RKO (cell line): ENCODE measurements at places on chromosomes 16 and 17.
A peak's percentile ranks its signal among the peaks of the same experiment; 100 is the strongest.

DNA sequence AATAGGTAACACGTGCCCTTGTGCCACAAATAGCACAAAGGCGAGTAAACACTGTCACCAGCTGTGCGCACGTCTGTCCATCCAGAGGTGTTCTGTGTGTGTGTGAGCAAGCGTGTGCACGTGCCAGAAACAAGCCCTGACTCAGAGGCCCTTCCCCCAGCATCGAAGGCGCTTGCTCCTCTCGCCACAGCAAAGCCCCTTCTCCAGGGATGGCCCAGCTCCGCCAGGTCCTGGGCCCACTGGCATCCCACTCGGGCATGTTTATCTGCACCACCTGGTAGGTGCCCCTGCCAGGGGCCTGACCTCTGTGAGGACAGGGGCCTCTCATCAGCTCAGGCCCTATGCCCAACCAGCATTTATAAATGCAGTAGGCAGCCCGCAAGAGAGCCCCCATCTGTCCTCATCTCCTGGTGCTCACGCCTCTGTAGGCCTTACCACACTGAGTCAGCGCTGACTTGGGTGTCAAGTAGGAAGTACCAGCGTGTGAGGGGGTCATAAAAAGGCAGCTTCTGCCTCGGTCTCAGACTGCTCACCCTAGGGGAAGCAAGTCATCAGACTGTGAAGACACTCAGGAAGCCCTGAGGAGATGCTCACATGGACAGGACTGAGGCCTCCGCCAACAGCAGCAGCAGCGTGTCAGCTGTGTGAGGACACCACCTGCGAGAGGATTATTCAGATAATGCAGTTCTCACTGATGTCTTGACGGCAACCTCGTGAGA, 10.8 kb downstream of the TMEM235 start:
- DNase-seq = no peak

GRCh38 chr16:70468776-70469525, 14.6 kb downstream of the FCSK start:
- no peak for DNase-seq

- no peak for DNase-seq
Observed at GRCh38 chr16:50666658-50667496, 14.2 kb downstream of the SNX20 start.

DNA sequence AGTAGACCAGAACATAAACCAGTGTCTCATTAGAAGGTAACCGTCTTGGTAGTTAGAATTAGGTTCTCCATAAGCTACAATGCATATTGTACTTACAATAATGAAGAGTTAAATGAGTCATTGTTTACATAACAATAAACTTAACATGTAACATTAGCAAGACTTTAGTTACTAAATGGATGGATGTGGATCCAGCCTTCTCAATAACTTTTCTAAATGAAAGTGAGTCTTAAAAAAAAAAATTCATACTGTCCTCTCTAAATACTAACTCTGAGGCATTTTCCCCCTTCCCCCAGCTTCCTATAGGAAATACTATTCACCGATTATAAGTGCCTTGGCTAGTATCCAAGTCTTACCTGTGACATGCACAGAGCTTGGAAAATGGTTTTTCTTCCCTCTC, 155.3 kb downstream of the CYB561 start:
- DNase-seq = no peak

DNA sequence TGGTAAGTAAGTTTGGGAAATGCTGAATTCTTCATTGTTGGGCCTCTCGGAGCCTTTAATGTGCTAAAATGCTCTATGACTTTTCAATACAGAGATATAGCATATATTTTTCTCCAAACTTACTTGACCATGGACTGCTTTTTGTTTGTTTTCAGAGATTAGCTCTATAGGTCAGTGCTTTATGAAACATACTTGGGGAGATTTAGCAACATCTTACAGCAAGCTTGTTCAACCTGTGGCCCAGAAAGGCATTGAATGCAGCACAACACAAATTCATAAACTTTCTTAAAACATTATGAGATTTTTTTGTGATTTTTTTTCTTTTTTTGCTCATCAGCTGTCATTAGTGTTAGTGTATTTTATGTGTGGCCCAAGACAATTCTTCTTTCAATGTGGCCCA, 1.0 kb upstream of the KRTAP3-1 start:
- DNase-seq = no peak

- no peak for DNase-seq
Observed at GRCh38 chr17:76701471-76701967, 9.2 kb downstream of the MXRA7 start.

DNA sequence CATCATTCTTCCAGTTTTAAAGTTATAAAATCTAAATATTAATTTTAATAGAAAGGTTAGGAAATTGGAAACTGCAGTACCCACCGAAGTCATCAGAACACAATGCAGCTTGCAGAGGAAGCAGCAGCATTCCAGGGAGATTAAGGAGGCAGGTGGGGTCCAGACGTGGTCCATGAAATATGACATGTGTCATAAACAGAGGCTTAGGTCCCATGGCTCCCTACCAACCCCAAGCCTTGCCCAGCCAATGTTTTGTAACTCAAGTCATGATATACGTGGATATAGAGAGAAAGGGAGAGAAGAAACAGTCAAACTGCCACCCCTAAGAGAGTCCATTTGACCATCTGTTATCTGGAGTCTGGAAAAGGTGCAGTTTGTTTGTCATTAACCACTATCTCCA, 670.0 kb downstream of the TOX3 start:
- DNase-seq = no peak

- no peak for DNase-seq
Observed at GRCh38 chr16:10938796-10939648, 3.2 kb downstream of the DEXI start.

- no peak for DNase-seq
Observed at GRCh38 chr17:69573396-69573795, 158.9 kb downstream of the MAP2K6 start.

- DNase-seq = no peak
Observed at GRCh38 chr16:64469351-64469750, 652.5 kb downstream of the CDH11 start.

- no peak for DNase-seq
Observed at GRCh38 chr17:64158831-64159590, 29.1 kb upstream of the ERN1 start.

- no peak for DNase-seq
Observed at GRCh38 chr17:29042679-29043538, at the start of gene PIPOX. PIPOX (plus strand) TSS chr17:29043141; CDS start chr17:29043226, 85 bp downstream.

GRCh38 chr16:83258366-83258928, 549.3 kb upstream of the HSBP1 start:
- DNase-seq = no peak

DNA sequence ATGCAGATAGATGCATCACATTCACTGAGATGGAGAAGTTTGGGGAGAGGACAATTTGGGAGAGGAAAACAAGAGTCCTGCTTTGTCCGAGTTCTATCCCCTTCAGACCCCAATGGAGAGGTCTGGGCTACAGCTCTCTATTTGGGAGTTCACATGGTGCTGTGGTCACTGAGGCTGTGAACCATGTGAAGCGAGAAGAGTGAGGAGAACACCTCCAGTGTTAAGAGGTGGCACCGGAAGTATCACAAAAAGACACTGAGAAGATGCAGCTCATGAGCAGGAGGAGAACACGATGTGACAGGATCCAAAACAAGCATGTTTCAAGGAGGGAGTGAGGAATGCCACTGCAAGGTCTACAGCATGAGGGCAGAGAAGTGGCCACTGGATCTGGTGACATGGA, 39.7 kb downstream of the PIK3R5 start:
- DNase-seq = no peak

DNA sequence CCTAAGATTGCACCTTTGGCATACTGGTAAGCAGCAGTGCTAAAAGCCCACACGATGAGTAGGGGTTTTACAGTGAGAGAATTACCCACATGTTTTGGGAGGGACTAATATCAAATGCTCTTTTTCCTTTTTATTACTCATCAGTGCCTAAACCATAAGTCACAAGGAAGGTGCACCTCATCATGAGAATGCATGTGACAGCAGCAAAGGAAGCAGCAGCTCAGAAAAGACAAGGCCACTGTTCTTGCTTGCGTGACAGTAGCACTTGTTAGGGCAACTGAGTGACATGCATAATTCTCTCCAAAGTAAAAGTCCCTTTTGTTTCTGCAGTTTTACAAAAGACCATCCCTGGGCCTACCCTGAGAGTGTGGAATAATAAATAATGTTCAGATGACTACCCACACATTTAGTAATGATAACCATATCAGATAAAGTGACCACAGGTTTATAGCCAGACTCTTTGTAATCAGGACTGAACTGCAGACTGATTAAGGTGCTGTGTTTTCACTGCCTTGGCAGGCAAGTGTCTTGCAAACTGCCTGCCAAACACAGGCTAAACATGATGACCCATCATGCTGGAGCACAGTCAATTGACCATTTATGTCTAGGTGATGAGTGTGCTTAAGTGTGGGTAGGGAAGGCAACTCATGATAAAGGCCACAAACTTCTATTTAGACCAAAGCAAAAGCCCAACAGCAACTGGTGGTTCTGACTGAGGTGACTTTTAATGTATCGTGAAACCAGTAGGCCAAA, 1751.4 kb downstream of the TP53TG3F start:
- DNase-seq = no peak

GRCh38 chr17:37714897-37715296, 30.0 kb downstream of the HNF1B start:
- DNase-seq = no peak

GRCh38 chr17:4074831-4075495, 67.9 kb downstream of the ZZEF1 start:
- peak; percentile 31 for DNase-seq

DNA sequence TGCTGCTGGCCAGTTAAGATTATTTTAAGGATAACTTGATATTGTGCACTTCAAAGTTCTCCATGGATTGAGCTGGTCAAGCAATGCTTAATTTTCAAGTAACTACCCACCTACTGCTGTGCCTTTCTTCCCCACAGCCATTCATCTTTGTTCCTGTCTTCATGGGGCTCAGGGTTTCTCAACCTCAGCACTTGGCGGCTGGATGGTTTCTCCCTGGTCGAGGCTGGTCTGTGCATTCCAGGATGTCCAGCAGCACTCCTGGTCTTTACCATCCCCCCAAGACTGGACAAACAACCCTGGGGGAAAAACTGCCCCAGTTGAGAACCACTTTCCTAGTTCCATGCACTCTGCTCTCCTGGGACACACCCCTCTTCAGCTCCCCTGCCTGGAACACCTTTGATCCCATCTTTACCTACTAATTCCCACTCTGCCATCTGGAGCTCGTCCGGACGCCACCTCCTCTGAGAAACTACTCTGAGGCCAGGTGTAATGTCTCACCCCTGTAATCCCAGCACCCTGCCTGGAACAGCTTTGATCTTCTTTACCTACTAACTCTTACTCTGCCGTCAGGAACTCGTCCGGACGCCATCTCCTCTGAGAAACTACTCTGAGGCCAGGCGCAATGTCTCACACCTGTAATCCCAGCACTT, 81.5 kb downstream of the NXN start:
- no peak for DNase-seq

DNA sequence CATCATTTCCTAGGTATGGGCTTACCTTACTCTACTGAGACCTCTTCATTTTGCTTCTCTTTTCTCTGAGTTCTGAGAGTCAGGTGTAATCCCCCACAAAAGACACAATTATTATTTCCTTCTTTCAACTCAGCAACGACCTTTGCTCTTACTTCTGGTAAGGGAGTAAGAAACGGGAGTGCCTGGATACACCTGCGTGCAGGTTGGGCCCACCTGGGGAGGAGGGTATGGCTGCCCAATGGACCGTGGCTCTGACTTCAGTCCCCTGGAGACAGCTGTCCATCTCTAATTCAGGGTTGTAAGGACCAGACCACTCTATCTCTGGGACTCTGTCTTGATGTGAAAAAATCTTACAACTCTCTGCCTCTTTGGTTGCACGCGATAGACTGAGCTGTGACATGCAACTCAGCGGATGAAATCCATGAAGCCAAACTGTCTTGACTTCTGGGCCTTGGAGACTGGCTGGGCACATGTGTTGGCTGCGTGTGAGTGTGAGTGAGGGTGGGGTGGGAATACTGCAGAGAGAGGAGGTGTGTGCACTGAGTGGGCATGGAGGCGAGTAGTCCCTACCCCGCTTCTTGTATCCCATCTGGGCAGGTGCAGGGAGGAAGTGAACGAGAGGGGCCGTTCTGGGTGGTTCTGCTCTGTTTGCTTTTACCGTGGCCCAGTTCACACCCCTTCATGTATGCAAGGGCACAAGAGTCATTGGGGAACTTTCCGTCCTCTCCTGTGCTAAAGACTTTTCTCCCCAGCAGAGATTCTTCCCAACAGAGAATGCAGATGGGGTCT, 1.2 kb downstream of the TMEM238L start:
- no peak for DNase-seq

DNA sequence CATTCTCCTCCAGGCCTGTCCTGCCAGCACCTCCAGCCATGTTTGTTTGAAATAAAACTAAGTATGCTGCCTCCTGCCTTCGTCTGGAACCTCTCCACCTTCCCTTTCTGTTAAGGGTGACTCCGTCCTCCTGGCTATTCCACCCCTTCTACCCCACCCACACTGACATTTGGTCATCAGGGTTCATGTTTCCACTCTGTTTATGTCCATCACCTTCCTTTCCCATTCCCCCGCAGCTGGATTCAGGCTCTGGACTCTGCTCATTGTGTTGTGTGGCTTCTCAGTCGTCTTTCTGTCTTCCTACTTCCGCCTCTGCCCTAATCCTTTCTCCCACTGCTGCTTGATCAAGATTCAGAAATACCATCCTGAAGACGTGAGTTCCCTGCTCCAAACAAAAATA, 28.6 kb downstream of the EPN2 start:
- no peak for DNase-seq
